Ascending aorta (tissue), 2 donors: ENCODE measurements at places on chromosomes 4 and X.

DNA sequence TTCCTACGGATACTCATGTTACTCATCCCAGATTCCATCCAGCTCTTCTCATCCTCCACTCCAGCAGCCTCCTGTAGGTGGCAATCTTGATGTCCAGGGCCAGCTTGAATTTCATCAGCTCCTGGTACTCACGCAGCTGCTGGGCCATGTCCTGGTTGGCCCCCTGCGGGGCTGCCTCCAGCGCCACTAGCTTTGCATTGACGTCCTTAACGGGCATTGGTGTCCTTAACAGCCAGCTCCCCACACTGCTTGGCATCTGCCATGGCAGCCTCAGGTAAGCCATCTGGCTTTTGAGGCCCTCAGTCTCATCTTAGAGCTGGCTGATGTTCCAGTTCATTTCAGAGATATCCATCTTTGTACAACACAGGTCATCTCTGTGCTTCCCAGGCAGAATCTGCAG is 223.7 kb downstream of the FGF13 start:
- no peak for DNase-seq

- DNase-seq: no peak
Measured at GRCh38 chr4:38670939-38671591, 7.1 kb downstream of the KLF3 start.

- DNase-seq: no peak
Measured at GRCh38 chrX:132776486-132777210, 181.8 kb downstream of the HS6ST2 start.

DNA sequence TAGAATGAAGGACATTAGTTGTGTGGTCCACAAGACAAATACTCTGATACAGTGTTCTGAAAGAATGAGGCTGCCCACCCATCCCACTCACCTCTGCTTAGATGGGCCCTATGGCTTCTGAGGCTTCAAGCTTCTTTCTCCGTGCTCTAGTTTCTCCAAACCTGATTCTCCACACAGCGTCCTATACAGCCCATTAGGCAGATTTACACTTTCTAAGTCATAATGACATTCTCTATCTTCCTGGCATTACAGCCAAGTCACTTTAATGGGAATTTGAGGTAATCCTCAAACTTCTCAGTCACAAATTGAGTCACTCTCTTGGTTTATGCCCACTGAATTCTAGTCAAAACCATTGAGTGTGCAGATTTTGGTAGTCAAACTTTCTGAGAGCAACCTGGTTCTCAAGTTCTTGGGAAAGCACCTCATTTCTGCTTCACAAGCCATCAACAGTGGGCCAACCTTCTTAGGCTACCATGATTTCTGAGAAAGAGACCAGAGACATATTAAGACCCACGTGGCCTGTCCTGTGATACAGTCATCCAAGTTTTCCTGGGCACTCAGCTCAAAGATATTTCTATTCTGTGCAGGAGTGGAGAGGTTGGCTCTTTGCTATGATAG is 6.2 kb upstream of the SETD7 start:
- no peak for DNase-seq

DNA sequence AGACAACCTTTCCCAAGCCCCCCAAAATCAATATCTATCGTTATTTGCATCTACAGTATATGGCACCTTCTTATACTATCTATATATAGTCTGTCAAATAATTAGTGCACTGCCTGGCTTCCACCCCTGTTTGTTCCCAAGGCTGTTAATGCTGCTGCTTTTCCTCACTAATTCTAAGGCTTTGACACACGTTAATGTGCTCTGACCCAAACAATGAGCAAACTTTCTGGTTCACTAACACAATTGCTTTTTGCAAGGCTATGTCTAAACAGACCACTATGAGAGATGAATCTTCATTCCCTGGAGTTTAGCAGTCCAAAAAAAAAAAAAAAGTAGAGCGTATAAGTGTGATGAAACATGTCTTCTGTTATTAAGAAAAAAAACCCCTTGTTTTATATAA is 360.9 kb upstream of the AGA start:
- no peak for DNase-seq

DNA sequence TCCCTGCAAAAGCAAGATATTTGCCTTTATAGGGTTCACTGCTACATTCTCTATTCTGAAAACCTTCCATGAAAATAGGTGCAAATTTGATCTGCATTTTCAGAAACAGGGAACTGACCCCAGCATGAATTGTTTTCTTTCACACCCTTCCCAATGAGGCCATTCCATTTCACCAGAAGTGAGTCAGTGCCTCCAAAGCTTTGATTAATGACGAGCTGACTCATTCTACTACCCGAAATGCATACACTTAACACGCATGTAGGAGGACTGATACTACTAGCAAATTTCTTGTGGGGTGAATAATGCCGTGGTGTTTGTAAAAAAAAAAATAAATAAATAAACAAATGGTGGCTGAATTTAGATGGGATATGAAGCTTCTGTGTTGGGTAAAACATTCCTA is 146.9 kb upstream of the FGF13 start:
- DNase-seq: no peak

DNA sequence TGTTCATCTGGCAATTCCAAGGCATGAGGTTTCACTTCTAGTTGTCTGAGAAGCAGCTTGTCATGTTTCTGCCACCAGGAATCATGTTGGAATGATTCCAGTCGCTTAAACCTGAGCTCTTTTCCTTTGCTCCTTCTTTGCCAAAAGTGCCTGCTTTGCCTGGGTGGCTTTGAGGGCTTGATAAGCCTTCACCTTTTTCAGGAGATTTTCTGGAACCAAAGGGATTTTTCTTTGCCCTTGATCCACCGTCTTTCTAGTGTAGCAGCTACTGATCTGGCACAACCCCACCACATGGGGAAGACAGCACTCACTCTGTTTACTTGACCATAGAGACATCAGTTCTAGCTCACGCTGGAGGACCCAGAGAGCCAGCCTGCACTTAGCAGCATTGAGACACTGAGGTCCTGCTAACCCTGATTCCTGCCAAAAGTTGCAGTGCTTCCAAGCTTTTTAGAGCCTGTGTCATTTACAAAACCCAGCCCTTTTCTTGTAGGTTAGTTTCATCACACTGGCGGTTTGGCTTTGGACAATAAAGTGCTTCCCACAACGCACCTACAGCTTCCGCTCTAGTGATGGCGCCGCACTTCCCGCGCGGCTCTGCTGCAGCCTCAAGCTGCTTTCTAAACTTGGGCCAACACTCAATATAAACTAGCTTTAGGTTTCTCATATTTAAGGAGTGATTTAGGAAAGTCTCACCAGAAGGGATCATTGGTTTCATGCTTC is 7.3 kb upstream of the CCNI start:
- DNase-seq: no peak

- DNase-seq: peak; percentile 74
Measured at GRCh38 chrX:39759526-39760224, 338.1 kb downstream of the BCOR start.

DNA sequence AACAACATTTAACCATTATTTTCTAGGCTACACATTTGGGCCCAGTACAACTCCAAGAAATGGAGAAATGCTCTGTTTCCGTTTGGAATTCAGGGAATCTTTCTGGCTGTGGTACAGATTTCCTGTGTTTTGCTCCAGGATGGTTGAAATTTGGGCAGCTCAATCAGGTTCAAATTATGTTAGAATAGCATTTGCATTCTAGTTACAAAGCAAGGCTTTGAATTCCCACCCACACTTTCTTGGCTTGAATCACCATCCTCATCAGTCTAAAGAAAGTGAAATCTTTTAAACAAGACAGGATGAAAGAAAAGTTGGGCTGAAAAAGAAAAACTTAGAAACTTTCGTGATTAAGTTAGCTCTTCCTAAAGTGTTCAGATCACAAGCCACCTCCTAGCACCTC is 98.1 kb upstream of the VCX3B start:
- no peak for DNase-seq

- DNase-seq: no peak
Measured at GRCh38 chr4:1658146-1658545, 26.0 kb downstream of the FAM53A start.

GRCh38 chr4:81491943-81492342 is 20.2 kb upstream of the RASGEF1B start:
- DNase-seq: no peak

- DNase-seq: no peak
Measured at GRCh38 chr4:152684007-152684406, 4.2 kb upstream of the TMEM154 start.

GRCh38 chr4:139508581-139509237 is 47.3 kb downstream of the SETD7 start:
- no peak for DNase-seq

- no peak for DNase-seq
Measured at GRCh38 chr4:62226082-62226481, 1026.0 kb downstream of the ADGRL3 start.

- DNase-seq: no peak
Measured at GRCh38 chr4:167290678-167291077, 56.4 kb upstream of the SPOCK3 start.

DNA sequence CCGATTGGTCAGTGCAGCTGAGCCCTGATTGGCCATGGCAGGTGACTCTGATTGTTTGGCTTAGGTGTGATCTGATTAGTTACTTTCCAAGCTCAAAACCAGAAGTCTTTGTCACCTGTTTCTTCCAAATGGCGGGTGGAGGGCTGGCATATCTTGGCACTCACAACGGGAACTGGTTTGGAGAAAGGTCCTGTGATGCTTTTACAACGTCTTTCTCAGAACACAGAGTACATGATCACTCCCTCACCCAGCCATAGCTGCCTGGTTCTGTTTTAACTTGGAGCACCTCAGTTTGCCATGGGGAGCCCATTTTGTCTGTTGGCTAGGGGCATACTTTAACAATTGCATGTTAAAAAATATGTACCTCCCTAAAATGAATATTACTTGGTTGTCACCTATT is 13.0 kb upstream of the XK start:
- DNase-seq: no peak

DNA sequence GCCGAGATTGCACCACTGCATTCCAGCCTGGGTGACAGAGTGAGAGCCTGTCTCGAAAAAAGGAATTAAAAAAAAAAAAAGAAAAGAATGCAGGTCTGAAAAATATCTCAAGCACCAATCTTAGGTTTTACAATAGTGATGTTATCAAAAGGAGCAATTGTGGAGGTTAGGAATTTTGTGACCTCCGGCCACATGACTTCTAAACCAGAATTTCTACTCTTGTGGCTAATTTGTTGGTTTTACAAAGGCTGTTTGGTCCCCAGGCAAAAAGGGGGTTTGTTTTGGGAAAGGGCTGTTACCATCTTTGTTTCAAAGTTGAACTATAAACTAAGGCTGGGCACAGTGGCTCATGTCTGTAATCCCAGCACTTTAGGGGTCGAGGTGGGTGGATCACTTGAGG is 15.4 kb upstream of the ZNF41 start:
- DNase-seq: no peak

GRCh38 chr4:42391981-42392380 is 5.3 kb upstream of the SHISA3 start:
- DNase-seq: no peak

- no peak for DNase-seq
Measured at GRCh38 chr4:155403886-155404285, 27.1 kb upstream of the MAP9 start.

- DNase-seq: peak; percentile 64
Measured at GRCh38 chr4:121950680-121951520, 960 bp downstream of the TRPC3 start.

DNA sequence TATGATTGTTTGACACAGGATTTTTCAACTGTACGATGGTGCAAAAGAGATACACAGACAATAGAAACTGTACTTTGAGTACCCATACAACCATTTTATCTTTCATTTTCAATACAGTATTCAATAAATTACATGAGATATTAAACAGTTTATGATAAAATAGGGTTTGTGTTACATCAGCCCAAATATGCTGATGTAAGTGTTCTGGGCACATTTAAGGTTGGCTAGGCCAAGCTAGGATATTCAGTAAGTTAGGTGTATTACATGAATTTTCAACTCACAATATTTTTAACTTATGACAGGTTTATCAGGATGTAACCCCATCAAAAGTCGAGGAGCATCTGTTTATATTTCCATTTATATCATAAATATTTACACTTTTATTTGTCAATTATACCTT is 42.9 kb upstream of the PLS3 start:
- no peak for DNase-seq

- no peak for DNase-seq
Measured at GRCh38 chr4:52915730-52916300, 53.7 kb downstream of the RASL11B start.

GRCh38 chrX:93760163-93760562 is 86.2 kb downstream of the FAM133A start:
- DNase-seq: no peak

DNA sequence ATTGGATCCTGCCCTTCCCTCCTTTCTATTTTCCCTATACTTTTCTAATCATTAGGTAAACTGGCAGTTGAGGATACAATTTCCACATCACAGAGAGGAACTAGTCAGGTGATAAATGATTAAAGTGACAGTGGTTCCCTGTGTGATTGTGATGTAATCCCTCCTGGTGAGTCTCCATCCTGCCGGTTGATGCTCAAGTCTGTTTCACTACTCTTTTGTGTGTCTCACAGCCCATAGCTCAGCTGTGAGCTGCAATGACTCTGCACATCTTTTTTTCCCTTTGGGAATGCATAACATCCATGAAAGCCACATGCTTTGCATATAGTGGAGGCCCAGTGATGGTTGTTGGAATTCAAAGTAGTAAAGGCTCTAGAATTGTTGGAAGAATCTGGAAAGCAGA is 60.4 kb downstream of the CCNI start:
- DNase-seq: no peak

- DNase-seq: no peak
Measured at GRCh38 chr4:43932448-43932847, 516.2 kb downstream of the KCTD8 start.
